Hepatocyte (in vitro differentiated cells): ENCODE measurements at places on chromosomes 1 and 21.

- no peaks in the 10 kb centered on the region for H3K27me3 ChIP-seq
- H3K4me3 ChIP-seq, result no peak overlapping the region
- DNase-seq, result no peak
- peak overlapping the region; percentile 38 for H3K27ac ChIP-seq
- no peaks in the 10 kb centered on the region for H3K36me3 ChIP-seq
- H3K4me1 ChIP-seq, result peaks cover 4% of the 10 kb centered on the region
These were observed 286.3 kb upstream of the LYPLAL1 start for GRCh38 chr1:218887141-218887925.

DNA sequence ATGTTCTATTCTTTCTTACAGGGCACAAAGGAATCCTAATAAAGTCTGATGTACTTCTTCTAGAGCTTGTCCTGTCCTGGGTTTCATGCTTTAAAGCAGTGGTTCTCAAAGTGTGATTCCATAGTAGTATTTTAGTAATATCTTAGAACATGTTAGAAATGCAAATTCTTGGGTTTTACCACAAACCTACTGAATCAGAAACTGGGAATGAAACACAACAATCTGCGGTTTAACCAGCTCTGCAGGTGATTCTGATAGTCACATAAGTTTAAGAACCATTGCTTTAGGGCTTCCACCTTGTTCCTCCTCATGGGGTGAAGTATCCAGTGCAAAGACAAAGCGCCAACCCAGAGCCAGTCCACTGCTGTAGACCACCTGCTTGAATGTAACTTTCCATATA is 41.1 kb downstream of the NGF start:
- peaks cover 22% of the 10 kb centered on the region for H3K4me1 ChIP-seq
- no peak overlapping the region for H3K27ac ChIP-seq
- H3K4me3 ChIP-seq, result no peak overlapping the region
- H3K27me3 ChIP-seq, result no peaks in the 10 kb centered on the region
- H3K36me3 ChIP-seq, result no peaks in the 10 kb centered on the region

DNA sequence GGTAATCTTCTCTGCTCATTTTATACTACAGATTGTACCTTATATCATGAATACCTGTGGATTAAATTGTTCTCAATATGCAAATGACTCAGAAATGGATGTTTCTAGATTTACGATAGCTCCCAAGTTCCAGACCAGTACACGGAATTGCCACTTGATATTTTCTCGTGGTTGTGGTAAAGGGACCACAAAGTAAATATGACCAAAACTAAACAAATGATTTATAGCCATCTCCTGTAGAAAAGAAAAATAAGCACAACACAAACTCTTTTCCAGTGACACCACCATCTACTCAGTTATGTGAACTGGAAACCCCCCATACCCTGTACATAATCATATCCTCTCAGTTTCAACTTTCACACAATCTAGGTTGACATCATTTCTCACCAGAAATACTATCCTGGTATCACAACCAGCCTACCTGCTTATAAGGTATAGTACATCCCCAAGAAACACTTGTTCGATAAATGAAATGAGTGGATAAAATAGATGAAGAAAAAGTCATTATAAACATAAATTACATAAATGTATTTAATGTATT is 172.3 kb downstream of the ADGRL4 start:
- H3K36me3 ChIP-seq, result no peaks in the 10 kb centered on the region
- H3K27me3 ChIP-seq, result no peaks in the 10 kb centered on the region
- H3K4me1 ChIP-seq, result no peaks in the 10 kb centered on the region
- no peak for DNase-seq
- H3K27ac ChIP-seq, result no peak overlapping the region

DNA sequence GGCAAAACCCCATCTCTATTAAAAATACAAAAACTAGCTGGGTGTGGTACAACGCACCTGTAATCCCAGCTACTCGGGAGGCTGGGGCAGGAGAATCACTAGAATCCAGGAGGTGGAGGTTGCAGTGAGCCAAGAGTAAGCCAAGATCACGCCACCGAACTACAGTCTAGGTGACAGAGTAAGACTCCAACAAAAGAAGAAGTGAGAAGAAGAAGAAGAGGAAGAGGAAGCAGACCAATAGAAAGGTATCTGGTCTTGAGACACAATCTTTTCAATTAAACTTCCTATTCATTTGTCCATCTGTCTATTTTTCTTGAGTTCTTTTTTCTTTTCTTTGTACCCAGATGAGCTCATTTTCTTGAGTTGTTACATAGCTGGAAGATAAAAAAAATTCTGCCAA is 55.7 kb upstream of the ACADM start:
- H3K27ac ChIP-seq, result no peak overlapping the region
- no peaks in the 10 kb centered on the region for H3K36me3 ChIP-seq
- no peak for DNase-seq

DNA sequence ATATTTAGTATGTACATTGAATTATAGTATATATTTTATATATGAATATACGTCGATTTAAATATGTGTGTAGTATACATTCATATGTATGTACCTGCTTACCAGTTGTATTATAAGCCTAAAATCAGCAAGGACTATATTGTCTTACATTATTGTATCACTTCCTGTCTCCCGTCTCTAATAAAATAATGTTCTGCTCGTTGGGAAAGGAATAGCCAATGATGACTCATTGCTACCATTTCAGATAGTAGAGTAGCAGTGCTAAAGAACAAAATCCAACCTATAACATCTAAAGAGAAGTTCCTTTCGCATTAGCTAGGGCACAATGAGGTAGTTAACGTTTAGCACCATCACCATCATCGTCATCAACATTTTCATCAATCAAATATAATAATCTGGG is 39.9 kb upstream of the SMYD2 start:
- no peaks in the 10 kb centered on the region for H3K36me3 ChIP-seq
- H3K4me3 ChIP-seq, result no peak overlapping the region
- no peak overlapping the region for H3K27ac ChIP-seq
- no peaks in the 10 kb centered on the region for H3K27me3 ChIP-seq

- DNase-seq, result no peak
- H3K27ac ChIP-seq, result no peak overlapping the region
- no peaks in the 10 kb centered on the region for H3K36me3 ChIP-seq
- peaks cover 12% of the 10 kb centered on the region for H3K4me1 ChIP-seq
- H3K27me3 ChIP-seq, result no peaks in the 10 kb centered on the region
- no peak overlapping the region for H3K4me3 ChIP-seq
These were observed 12.6 kb downstream of the SH2D2A start for GRCh38 chr1:156804026-156804425.

DNA sequence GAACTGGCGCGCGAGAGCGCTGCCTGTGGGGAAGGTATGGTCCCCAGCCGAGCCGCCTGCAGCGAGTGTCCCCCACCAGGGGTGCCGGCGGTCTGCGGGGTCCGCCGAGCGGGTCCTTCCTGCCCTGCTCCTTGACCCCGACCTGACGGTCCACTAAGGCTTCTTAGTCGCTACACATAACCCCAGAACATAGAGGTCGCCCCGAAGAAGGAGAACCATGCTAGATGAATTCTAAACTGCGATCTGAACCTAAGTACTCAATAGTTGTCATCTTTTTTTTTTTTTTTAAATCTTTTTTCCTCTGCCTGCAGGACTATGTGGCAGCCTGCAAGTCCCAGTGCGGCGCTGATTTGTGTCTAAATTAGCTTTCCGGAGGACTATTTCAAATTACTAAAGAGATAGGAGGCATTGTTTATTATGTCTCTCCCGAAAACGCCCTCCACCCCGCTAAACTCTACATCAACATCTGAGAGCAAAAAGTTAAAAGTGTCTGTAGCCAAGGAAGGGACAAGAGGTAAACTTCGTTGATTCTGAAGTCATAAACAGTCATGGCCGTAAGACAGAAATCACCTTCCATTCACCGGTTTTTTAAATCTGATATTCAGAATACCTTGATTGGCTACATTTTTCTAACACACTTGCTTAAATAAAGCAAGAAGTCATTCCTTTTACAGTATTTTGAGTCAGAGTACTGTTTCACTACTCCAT is 476 bp downstream of the AXDND1 start:
- H3K4me1 ChIP-seq, result no peaks in the 10 kb centered on the region
- H3K27ac ChIP-seq, result peak overlapping the region; percentile 94
- H3K27me3 ChIP-seq, result no peaks in the 10 kb centered on the region
- H3K4me3 ChIP-seq, result peak overlapping the region; percentile 29

- H3K4me1 ChIP-seq, result no peaks in the 10 kb centered on the region
- H3K27me3 ChIP-seq, result no peaks in the 10 kb centered on the region
- no peak overlapping the region for H3K4me3 ChIP-seq
- H3K27ac ChIP-seq, result no peak overlapping the region
- no peak for DNase-seq
These were observed 131.4 kb upstream of the USP24 start for GRCh38 chr1:55346586-55346985.

GRCh38 chr1:109632671-109633346 is 13.2 kb downstream of the AMPD2 start:
- peak overlapping the region; percentile 48 for H3K27ac ChIP-seq
- H3K27me3 ChIP-seq, result no peaks in the 10 kb centered on the region
- peaks cover 13% of the 10 kb centered on the region for H3K4me1 ChIP-seq
- H3K4me3 ChIP-seq, result no peak overlapping the region

- no peaks in the 10 kb centered on the region for H3K36me3 ChIP-seq
- peak; percentile 73 for DNase-seq
- H3K4me3 ChIP-seq, result no peak overlapping the region
- H3K4me1 ChIP-seq, result no peaks in the 10 kb centered on the region
These were observed 40.0 kb upstream of the MAGOH start for GRCh38 chr1:53278298-53278725.

GRCh38 chr1:231159202-231159962 is 2.5 kb upstream of the TRIM67 start:
- H3K4me1 ChIP-seq, result peaks cover 23% of the 10 kb centered on the region
- no peaks in the 10 kb centered on the region for H3K36me3 ChIP-seq
- DNase-seq, result no peak

- peaks cover 4% of the 10 kb centered on the region for H3K4me1 ChIP-seq
- no peaks in the 10 kb centered on the region for H3K27me3 ChIP-seq
- DNase-seq, result peak; percentile 90
- no peak overlapping the region for H3K4me3 ChIP-seq
- H3K27ac ChIP-seq, result no peak overlapping the region
- no peaks in the 10 kb centered on the region for H3K36me3 ChIP-seq
These were observed 31.1 kb upstream of the ZBTB40 start for GRCh38 chr1:22420455-22421053.

DNA sequence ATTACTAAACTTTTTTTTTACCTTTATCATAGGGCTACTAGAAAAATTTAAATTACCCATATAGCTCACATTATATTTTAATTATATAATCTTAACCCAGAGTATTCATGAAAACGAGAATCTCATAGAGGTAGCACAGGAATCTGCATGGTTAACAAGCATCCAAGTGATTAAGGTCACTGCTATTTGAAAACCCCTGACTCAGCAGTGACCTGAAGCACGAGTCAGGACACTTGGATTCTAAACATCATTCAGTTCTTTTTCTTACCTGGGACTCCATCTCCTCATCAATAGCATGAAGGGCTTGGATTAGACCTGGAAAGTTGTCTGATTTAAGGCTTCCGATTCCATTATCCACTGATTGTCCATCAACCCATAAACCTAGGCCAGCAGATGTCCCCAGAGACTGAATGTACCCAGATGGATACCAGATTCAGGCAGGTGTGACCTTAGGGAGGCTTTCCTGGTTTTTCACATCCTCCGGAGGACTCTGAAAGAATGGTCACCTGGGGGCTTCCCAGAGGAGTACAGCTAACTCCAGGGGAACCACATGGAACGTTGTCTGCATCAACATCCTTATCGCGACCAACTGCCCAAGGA is 174.3 kb downstream of the SETD4 start:
- H3K36me3 ChIP-seq, result no peaks in the 10 kb centered on the region
- H3K4me3 ChIP-seq, result no peak overlapping the region
- H3K4me1 ChIP-seq, result no peaks in the 10 kb centered on the region

GRCh38 chr1:113654883-113655282 is 104.4 kb downstream of the PHTF1 start:
- H3K27ac ChIP-seq, result no peak overlapping the region
- no peaks in the 10 kb centered on the region for H3K27me3 ChIP-seq
- H3K4me1 ChIP-seq, result peaks cover 7% of the 10 kb centered on the region
- H3K36me3 ChIP-seq, result no peaks in the 10 kb centered on the region

- no peak for DNase-seq
- no peak overlapping the region for H3K4me3 ChIP-seq
- H3K4me1 ChIP-seq, result no peaks in the 10 kb centered on the region
- no peaks in the 10 kb centered on the region for H3K27me3 ChIP-seq
- no peak overlapping the region for H3K27ac ChIP-seq
These were observed 38.6 kb downstream of the CYYR1 start for GRCh38 chr21:26534517-26534916.

GRCh38 chr1:21590934-21591333 is 78.2 kb downstream of the RAP1GAP start:
- no peaks in the 10 kb centered on the region for H3K36me3 ChIP-seq
- H3K4me3 ChIP-seq, result no peak overlapping the region
- H3K27me3 ChIP-seq, result no peaks in the 10 kb centered on the region
- DNase-seq, result no peak
- H3K27ac ChIP-seq, result no peak overlapping the region

DNA sequence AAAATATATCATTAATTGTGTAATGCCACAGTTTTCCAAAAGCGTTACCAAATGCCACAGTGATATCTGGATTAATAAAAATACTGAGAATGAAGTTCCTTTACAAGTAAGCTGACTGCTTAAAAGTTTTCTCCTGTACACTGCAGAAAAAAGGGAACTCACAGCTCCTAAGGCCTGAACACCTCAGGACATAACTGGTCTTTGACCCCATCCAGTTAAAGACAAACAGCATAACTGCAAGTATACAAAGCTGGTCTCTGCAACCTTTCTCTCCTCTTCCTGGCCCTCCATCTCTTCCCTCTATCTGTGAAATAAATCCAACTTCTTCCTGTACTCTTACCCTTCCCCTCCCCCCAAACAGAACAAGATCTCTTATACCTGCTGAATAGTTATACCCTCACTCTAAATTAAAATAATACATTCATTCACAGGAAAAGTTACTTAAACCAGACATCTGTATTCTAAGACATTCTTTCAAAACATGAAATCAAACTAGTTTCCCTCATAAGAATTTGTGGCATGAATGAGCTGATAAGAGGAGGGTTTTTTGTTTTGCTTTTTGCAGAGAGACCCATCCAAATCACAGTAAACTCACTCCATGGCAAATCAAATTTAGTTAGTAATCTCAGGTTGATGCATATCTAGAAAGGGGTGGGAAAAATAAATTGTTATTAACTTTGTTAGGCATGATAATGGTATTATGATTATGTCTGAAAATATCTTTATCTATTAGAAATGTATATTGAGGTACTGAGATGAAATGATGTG is 2.9 kb downstream of the DIPK1A start:
- no peak overlapping the region for H3K4me3 ChIP-seq
- H3K27ac ChIP-seq, result peak overlapping the region; percentile 26
- peaks cover 33% of the 10 kb centered on the region for H3K4me1 ChIP-seq
- peak; percentile 27 for DNase-seq
- no peaks in the 10 kb centered on the region for H3K36me3 ChIP-seq

- no peak overlapping the region for H3K27ac ChIP-seq
- DNase-seq, result no peak
- no peak overlapping the region for H3K4me3 ChIP-seq
- H3K36me3 ChIP-seq, result no peaks in the 10 kb centered on the region
- no peaks in the 10 kb centered on the region for H3K4me1 ChIP-seq
These were observed 295.1 kb downstream of the SMYD3 start for GRCh38 chr1:246212013-246212412.
